ENCODE measurements at places on chromosomes 12 and 14.
A peak's percentile ranks its signal among the peaks of the same experiment; 100 is the strongest.

DNA sequence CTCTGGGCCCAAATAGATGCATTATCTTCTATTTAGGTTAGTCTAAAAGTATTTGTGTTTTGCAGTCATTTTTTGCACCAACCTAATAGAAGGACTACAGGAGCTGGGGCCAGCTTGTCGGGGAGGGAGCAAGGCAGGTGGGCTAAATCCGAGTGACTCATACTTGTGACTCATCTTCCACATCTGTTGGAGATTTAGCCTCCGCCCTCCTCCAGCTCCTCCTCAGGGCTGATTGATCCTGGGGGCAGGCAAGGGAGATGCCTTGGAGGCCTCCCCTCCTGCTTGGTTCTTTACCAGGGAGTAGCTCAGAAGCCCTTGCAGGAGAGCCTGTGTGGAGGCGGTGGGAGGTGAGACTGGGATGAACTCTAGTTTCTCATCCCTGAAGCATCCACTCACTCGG is 27.9 kb downstream of the RHOF start:
- DNase-seq: peak; percentile 27

GRCh38 chr12:25769082-25769945 is 189.2 kb upstream of the RASSF8 start:
- DNase-seq: peak; percentile 79

DNA sequence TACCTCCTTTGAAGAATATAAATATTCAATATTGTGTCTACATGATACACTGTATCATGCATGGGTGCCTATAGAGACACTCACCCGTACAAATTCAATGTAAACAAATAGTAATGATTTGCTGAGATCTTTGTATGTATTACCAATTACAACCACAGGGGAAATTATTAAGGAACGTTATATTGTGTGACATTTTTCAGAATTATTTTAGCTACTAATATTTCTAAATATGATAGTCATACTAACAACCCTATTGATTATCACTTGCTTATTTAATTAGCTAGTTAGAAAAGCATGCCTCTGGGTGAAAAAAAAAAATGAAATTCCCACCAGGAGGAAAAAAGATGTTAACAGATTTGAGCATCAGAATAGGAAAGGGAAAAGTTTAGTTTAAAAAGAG is 2.1 kb downstream of the SOX5 start:
- DNase-seq: no peak

- no peak for DNase-seq
These were observed 154.8 kb upstream of the LRIG3 start for GRCh38 chr12:59075141-59075540.

GRCh38 chr12:13197526-13198143 is 1.1 kb downstream of the EMP1 start:
- DNase-seq: no peak

DNA sequence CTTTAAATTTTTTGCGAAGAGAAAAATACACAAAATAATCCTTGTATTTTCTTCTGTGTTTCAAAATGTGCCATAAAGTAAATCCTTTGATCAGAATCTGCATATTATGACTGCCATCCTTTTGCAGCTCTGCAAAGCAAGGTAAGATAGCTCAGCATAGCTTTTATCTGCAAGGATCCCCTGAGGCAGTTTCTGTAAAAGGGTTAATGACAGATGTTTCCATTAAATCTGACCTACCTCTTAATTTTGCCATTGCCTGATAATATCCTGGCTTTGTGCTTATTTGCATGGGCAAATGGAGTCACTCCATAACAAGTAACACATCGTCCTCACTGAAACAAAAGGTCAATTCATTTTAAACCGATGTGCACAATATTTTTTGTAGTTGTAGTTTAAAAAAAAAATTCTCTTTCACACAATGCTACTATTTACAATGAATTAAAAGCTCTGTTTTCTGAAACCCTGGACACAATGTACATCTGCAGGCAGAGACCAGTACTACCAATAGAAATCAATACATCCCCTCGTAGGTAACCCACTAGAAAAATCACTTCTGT is 108.5 kb upstream of the SOX5 start:
- no peak for DNase-seq

DNA sequence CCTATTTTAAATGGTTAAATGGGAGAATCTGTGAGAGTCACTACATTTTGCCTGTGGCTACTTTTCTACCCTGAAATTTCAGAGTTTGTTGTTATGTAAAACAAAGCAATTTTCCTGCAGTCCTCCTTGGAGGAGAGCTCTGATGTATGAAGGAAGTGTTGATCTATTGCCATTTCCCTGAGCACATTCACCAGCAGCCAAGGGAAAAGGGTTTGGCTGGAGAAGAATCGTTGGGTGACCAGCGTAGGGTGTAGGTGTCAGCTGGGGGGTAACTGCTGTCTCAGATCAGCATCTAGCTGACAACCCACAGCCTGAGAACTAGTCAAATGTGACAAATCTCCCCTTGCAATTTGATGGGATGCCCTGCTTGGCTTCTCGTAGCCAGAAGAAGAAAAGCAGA is 230.5 kb downstream of the PDZRN4 start:
- DNase-seq: no peak

DNA sequence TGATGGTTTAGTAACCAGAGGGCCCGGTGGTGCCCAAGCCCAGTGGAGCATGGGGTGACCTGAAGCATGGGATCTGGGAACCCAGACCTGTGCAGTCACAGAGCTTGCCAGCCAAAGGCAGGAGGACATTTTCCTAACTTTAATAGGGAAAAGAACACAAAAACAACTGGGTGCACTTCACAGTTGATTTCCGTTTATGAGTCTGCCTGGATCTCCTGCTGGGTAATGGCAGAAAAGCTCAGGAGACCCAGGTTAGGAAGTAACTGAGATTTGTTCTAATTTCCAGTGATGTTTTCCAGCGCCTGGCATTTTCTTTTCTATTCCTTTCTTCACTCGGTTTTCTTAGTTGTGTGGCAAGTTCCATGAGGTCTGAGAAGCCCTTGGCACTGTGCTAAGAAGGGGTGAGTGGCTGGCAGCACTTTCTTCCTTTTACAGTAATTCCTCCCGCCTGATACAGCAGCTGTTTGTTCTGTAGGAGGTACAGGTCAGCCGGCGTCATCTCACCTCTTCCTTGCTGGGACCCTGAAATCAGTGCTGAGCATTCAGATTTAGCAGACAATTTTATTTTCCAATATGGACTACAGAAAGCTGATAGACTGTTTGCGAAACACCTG is 5.1 kb downstream of the CACNA1C start:
- DNase-seq: no peak

DNA sequence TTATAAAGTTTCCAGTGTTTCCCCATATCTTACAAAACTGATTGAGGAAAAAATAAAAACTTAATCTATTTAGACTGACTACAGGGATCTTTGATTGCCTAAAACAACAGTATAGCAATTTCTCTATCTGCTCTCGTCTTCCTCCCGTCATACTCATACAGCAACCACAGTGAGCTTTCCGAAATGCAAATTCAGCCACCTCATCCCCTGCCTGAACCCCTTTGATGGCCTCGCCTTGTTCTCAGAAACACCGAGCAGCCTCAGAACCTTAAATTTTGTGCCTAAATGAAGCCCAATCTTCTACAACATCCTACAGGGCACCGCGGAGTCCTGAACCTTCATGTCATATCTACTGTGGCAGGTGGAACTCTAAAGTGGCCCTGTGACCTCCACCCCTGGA is 223.7 kb upstream of the TMEM132C start:
- no peak for DNase-seq

DNA sequence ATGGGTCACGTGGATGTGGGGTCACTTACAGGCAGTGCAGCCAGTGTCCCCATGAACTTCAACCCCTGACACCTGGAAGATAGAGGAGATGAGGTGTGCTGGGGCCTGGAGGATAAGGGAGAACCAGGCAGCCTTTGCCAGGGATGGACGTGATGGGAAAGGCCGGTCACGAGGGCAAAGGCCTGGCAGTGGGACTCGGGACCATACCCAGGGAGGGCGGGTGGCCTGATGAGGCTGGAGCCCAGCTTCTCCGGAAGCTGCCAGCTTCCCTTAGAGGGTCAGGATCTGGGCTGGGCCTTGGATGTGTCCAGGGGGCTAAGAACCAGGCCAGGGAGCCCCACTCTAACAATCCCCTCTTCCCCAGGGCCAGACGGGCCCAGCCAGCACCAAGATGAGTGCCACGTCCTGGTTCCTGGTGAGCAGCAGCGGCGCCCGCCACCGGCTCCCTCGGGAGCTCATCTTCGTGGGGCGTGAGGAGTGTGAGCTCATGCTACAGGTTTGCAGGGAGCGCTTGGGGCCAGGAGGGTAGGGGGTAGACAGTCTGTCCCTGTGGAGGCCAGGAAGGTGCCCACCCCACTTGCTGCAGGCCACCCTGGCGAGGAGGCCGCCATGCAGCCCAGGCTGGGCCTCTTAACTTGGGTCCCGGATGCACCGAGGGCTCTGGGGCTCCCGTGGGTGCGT is 3.1 kb downstream of the CEP170B start:
- no peak for DNase-seq

DNA sequence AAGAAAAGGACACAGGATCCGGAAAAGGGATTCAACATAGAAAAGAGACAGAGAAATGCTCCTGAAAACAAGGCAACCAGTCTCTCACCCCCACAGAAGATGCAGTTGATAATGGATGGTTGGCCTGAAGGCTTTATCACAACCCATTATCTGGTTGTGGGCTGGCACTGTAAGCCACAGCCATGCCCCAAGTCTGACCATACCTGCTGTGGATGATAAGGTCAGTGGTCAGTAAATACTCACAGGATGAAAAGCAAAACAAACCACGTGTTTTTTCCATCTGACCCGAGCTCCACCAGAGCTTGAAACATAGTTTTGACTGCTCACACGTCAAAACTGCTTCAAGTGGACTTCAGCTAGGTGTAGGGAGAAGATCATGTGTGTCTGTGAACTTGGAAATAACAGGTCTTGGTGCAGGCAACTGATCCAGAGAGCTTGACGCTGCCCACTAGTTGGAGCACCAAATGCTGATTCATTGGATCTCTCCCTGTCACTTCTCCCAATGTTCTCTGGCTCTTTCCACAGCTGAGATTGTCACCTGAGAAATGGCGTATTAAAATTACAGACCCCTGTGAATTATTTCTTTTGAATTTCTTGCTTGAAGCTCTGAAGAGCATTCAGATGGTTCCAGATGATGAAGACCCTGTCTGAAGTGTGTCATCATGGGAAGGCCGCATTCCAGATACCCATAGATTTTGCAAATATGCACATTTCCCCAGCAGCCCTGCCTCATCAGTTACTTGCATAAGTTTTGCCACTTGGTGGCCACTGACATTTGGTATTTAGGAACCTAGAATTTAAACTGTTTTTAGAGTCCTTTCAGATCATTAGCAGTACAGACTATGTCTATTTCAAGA is 8.5 kb downstream of the TMEM233 start:
- no peak for DNase-seq

DNA sequence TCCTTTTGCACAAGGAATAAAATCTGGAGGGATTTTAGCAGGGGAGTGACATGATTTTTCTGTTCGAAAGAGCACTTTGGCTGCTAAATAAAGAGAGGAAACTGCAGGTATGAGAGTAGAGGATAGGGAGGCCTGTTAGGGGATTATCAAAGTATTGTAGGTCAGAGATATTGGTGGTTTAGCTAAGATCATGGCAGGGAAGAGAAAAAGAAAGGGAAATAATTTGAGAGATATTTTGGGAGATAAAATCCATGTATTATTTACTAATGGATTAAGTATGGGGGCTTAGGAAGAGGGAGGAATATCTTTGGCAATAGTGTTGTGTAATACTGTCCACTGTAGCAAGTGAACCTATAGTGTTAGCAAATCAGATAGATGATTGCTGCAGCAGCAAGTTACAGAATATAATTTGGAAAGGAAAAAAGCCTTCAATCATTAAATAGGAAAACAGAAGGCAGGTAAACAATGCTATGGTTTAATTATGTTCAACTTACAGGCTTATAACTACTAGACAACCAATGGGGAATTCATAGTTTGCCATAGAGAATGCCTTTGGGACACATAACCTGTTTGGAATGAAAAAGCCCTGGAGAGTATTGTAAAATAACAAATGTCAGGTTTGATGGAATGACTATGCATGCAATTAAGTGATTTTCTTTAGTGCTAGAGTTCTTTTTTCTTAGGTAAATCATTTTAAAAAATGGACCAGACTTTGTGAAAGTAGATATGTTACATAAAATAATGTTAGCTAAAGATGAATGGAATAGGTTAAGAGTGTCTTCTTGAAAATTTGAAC is 50.5 kb downstream of the ADIPOR2 start:
- no peak for DNase-seq

- DNase-seq: no peak
These were observed 998 bp upstream of the CYP27B1 start for GRCh38 chr12:57767876-57768275.

DNA sequence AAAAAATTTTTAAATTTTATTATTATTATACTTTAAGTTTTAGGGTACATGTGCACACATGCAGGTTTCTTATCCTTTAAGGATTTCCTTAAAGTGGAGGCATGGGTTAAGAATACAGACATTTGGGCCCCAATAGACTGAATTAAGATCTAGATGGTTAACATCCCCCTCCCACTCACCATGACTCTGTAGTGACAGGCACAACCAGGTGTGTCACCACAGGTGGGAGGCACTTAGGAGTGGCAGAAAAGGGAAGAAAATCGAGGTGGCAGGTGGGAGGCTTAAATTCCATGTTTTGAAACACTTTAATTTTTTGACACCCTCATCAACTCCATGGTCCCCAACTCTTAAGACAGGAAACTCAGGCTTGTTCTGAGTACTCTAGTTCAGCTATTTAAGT is 37.6 kb upstream of the GRIP1 start:
- no peak for DNase-seq

- DNase-seq: no peak
These were observed 63.5 kb upstream of the PPM1H start for GRCh38 chr12:62998454-62998853.

DNA sequence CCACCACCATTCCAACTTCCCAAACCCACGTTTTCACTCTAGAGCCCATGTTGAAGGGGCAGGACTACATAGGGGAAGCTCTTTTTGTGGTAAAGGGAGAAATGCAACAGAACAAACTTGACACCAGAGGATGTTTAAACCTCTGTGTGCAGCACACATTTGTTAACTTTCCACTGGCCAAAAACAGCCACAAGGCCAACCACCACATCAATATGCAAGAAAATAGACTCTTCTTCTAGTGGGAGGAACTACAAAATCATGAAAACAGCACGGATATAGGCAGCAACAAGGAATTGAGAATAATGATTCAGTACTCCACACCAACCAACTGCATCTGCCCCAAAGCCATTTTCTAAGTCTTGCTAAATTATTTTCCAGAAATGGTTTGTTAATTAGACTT is 66.3 kb upstream of the CEP83 start:
- DNase-seq: no peak

DNA sequence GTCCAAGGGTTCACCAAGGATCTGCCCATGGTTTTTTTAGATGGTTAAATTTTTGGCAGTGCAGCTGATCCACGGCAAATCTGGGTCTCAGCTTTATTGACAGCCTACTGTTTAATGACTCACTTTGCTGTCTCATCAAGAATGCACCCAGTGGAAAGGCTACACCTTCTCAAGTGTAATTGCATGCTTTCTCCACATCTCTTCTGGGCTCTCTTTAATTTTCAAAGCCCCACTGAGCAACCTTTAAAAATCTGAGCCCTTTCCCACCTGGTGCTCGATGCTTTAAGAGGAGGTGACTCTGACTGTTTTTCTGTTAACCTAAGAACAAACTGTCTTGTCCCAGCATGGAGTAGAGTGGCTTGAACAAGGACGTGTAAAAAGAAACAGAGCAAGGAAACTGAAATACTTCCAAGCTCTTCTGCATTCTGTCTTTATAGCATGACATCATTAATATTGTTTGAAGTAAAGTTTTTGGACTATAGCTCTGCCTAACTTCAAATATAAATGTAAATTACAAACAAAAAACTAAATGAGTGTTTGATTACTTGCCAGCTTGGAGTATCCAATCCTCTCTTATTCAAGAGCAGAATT is 214.2 kb upstream of the KRR1 start:
- peak; percentile 58 for DNase-seq

Data from stromal cell of bone marrow (primary cell).